ENCODE measurements at places on chromosomes 13 and 19.
A peak's percentile ranks its signal among the peaks of the same experiment; 100 is the strongest.

DNA sequence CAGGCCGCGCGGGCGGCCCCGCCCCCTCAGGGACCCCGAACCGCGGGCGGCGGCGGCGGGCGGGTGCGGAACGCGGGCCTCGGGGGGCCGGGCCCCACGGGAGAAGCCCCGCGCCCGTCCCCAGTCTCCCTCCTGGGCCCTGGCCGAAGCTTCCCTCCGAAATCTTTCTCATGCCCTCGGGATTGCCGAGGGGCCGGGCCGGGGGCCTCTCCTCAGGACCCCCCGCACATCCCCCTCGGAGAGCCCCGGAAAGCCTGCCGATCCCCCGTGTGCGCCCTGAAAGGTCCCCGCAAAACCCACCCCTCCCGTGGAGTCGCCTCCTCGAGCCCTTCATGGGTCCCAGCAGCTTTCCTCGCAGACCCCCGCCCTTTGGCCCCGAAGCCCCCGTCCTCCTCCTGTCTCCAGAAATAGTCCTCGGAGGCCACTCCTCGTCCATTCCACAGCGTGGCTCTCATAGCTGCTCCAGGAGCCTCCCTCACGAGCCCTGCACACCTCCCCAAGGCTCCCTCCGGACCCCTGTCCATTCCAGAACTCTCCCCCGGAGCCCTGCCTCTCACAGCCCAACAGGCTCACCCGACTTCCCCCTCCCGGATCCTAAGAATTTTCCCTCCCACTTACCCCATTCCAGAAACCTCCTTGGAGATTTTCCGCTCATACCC is 555 bp downstream of the SAMD4B start:
- no peak for DNase-seq

GRCh38 chr13:23741879-23742510 is 147.2 kb downstream of the MIPEP start:
- DNase-seq = no peak

- DNase-seq = no peak
Observed at GRCh38 chr13:27497563-27498230, 47.3 kb upstream of the MTIF3 start.

- no peak for DNase-seq
Observed at GRCh38 chr13:25292301-25292700, 5.0 kb upstream of the MTMR6 start.

DNA sequence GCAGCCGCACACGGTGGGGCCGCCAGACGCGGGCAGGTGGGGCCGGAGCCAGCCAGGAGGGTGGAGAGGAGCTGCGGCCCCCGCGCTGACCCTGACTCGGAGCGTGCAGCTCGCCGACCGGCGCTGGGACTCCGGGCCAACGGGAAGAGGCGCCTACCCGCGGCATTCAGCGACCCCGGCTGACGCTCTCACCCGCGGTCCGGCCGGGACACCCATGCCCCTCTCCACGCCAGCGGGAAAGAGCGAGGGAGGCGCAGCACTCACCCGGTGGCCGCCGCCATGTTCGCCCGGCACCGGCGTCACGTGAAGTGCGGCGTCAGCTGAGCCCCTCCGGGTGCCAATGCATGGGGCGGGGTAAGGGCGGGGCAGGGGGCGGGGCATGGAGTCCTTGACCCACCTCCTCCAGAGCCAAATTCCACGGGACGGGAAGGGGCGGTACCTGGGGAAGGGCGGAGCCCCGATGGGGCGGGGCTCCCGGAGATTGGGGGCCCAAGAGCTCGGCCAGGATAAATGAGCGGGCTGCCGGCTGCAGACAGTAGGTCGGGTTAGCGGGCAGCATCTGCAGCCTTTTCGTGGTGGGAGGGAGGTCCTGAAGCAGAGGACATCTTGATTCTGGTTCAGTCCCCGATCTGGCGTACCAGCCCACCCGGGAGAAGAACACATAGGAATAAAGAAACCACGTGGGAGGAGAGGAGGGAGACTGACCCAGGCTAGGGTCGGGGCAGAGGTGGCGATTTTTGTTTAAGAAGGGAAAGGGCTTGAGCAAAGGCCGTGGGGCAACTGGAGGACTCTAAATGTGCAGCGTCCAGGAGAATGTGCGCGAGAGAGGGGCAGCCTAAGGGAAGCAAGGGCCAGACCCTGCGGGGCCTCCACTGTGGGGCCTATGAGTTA is at the start of gene PEPD:
PEPD (minus strand) TSS at position 312 of the 891 bp plus-strand sequence; CDS start at position 281, 31 bp downstream.
- DNase-seq = peak; percentile 79

GRCh38 chr19:29075149-29075548 is 137.8 kb downstream of the UQCRFS1 start:
- no peak for DNase-seq

- no peak for DNase-seq
Observed at GRCh38 chr19:13669780-13670355, 94.5 kb upstream of the MRI1 start.

- DNase-seq = no peak
Observed at GRCh38 chr19:30028118-30028991, 86.3 kb downstream of the URI1 start.

DNA sequence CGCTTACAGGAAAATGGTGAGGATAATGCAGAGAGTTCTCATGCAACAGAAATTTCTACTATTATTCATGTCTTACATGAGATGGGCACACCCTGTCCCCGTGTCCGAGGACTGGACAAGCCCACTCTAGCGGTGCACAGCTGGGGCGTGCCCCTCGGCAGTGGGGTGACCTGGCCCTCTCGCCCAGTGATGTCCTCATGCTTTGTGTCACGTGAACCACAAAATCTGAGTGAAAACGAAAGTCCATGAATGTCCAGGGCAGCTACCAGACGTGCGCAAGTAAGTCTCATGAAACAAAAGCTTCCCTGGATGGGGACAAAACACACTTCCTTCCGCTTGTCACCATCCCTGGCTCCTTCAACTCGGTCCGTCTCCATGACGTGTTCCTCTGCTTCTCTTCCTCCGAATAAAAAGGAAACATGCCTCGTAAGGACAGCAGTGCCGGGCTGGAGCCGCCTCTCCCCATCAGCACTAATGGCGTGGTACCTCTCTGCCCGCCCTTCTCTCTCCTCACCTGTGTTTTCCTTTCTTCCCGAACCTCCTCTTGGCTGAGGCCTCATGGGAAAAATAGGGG is 45.6 kb downstream of the ANKRD10 start:
- no peak for DNase-seq

GRCh38 chr13:39038569-39039030 is 344 bp downstream of the NHLRC3 start:
- peak; percentile 14 for DNase-seq

DNA sequence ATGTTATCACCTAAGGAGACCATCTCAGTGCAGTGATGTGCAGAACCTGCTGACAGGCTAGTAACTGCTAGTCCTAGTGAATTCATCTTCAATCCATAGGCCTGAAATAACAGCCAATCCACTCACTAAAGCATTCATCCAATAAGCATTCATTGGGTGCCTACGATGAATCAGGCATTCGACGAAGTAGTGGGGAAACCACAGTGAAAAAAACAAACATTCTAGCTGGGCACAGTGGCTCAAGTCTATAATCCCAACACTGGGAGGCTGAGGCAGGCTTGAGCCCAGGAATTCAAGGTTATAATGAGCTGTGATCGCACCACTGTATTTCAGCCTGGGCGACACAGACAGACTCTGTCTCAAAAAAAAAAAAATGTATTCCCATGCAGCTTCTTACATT is 135.6 kb downstream of the RNF17 start:
- no peak for DNase-seq

DNA sequence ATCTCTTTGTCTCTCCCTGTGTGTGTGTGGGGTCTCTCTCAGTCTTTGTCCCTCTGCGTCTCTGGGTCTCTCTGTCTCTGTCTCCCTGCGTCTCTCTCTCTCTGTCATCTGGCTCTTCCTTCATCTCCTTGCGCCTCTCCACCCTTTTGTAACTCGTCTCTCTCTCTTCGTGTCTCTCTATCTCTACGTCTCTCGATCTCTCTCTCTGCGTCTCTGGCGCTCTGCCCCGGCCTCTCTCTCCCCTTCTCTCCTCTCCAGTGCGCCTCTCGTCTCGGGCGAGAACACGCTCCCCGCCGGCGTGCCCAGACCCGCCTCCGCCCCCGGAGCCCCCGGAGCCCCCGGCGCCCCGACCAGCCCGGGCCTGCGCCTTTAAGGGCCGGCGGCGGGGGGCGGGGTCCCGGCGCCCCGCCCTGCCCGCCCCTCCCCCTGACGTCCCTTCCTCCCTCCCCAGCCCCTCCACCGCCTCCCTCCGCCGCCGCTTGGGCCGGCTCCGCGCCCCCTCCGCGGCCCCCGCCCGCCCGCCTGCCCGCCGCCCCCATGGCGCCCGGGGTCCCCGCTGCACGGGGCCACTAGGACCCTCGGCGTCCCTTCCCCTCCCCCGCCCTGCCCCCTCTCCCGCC is at the start of gene MARK4:
MARK4 (plus strand) TSS at position 440 of the 620 bp plus-strand sequence. CDS start 318 bp downstream, outside the sequence.
- DNase-seq = peak; percentile 40

- DNase-seq = no peak
Observed at GRCh38 chr19:40219721-40220276, 1.6 kb upstream of the TTC9B start.

DNA sequence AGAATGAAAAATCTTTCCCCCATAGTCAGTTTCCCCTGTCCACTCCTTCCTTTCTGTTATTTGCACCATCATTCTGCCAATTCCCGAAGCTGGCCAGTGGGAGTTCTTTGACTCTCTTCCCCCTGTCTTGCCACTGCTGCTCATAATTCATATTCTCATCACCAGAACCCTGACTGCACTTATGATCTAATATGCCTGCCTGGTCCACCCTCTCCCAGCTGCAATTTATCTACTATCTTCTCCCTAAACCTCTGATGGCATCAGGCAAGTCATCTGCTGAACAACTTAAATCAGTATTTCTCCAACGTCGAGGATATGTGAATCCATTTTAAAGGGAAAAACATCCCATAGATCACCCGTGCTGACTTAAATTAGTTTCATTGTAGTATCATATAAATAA is 458.0 kb upstream of the GPC6 start:
- DNase-seq = no peak

GRCh38 chr19:2602391-2603181 is 99.9 kb downstream of the GNG7 start:
- no peak for DNase-seq

DNA sequence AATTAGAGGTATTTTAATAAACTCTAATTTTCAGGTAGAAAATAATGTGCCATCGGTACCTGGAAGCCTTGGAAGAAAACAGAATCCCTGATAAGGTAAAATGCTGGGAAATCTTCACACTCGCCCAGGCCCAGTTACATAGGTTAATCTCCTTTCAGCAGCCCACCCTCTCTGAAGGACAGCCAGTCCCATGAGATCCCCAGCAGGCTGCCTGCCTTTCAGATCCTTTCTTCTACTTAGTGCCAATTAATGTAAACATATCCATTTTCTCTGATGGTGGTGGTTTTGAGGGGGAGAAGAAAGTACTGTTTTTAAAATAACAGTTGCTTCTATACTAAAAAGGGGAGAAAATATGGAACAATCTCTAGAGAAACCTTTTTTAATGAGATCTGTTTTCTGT is 12.2 kb downstream of the SMAD9 start:
- DNase-seq = no peak

DNA sequence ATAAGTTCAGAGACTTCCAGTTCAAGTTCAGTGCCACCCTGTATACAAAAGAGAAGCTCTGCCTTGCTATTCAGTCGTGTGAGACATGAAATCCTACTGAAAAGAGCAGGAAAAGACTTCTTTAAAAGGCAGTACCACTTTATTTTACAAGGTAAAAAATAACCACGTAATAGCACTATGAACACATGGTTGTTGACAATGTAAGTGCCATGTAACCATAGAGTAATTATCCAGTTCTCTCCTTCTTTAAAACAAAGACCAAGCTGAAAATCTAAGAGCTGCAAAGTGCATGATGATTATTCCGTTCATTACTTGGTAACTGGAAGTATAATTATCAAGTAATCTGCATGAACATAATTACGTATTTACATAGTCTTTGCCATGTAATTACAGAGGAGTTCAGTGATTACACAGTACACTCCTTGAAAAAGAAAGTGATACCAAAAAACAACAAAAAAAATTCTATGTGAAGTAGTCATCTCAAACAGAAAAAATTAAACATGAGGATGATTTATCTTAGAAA is 288.7 kb downstream of the EFNB2 start:
- no peak for DNase-seq

DNA sequence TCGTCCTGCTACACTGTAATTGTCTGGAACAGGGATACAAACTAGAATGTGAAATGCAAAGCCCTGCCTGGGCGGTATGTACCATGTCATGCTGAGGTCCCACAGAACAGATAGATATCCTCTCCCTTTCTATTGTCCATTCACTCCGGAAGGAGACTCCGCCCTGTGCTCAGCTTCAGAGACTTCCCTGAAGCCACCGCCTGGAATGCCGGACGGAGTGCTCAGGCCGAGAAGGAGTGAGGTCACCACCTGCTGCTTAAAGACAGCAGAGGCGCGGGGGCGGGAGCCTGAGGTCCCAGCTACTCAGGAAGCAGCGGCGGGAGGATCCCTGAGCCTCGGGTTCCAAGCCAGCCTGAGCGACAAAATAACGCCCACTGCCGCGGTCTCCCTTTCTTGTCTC is 890 bp upstream of the ZNF611 start:
- no peak for DNase-seq
